ENCODE measurements at places on chromosomes 1 and 21.
A peak's percentile ranks its signal among the peaks of the same experiment; 100 is the strongest.

- no peak for DNase-seq
Measured at GRCh38 chr1:29123053-29123886, 433 bp downstream of the TMEM200B start.

DNA sequence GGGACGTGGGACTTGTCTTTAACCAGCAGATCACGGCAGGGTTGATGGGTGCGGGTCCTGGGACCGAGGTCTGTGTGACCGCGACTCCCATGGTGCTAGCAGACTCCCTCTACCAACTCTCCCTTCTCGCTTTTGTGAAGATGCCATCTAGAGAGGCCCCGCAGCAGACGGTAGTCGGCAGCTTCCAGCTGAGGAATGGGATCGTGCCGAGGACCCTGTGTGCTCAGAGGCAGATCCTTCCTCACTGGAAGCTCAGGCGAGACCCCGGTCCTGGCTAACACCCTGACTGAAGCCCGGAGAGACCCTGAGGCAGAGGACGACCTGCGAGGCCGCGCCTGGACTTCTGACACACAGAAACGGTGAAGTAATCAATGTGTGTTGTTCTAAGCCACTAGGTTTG, 12.5 kb upstream of the SPATC1L start:
- no peak for DNase-seq

- DNase-seq = no peak
Measured at GRCh38 chr1:6222636-6223035, 13.1 kb downstream of the ICMT start.

- peak; percentile 68 for DNase-seq
Measured at GRCh38 chr1:205528887-205529825, 24.7 kb downstream of the CDK18 start.

DNA sequence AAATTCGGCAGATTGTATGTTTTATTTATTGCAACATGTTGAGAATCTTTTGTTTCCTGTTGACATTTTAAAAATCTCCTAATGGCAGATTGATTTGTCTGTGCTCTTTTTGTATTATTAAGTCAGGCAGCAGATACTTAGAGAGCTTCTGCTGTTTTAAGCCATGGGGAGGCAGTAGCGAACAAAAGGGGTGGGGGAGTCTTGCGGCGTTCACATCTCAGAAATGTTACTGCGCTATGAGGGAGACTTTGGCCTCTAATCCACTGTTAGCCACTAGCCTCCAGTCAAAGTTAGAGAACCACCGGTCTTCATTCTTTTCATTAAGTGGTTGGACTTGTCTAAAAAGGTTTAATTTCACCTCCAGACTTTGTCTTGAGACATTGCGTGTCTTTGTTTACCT, 93.6 kb downstream of the DYRK1A start:
- no peak for DNase-seq

GRCh38 chr1:91428182-91428798, 23.7 kb upstream of the HFM1 start:
- DNase-seq = no peak

DNA sequence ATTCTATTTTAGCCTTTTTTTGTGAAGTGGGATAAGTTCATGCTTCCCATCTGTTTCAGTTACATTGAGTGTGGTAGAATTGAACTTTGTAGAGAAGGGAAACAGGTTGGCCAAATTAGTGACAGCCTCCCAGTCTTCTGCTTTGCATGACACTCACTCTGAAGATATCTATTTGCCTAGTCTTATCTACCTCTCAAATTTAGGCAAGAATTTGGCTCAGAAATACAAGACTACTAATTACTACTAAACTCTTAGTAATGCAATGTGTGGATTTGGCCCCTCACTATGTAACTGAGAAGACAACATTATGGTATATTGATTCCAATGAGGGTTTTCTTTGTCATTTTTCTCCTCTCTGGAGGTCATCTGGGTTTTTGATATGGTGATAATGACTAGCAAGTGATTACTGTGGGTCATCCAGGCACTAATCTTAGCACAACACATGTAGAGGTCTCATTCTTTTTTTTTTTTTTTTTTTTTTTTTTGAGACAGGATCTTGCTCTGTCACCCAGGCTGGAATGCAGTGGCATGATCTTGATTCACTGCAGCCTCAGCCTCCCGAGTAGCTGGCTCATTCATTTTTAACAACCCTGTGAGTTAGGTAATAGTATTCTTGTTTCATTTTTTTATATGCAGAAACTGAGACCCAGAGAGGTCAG, 6.3 kb downstream of the FAM20B start:
- DNase-seq = no peak

DNA sequence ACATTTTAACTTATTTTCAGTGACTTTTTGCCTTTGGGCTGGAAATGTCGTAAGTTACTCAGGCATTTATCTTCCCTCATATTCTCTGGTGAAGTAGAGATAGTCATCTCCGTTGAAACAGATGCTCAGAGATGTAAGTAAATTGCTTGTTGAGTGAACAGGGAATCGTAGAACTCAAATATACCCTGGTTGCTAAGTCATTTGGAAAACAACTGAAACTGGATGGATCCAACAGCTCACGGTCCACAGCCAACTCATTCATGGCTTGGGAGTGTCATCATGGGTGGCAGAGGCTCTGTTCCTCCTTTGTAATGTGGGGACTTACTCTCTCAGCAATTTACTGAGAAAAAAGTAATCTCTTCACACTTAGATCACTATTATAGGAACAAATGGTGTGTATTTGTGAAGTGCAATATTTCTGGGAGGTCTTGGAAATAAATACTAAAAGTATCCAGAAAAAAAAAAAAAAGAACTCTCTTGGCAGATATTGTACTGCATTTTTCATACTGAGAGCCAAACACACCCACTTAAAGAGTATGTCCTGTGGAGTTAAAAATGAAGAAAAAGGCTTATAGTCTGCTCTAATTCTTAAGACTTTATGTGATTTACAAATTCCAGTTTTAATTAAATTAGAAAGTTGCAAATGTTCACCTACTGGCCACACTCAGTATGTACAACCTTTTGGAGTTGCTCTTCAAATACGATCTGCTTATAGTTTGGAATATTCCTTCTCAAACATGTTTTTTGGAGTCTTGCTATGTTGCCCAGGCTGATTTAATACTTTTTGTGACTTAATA, 107.4 kb downstream of the LEPR start:
- no peak for DNase-seq

- DNase-seq = no peak
Measured at GRCh38 chr1:25458541-25459298, 28.0 kb downstream of the MACO1 start.

DNA sequence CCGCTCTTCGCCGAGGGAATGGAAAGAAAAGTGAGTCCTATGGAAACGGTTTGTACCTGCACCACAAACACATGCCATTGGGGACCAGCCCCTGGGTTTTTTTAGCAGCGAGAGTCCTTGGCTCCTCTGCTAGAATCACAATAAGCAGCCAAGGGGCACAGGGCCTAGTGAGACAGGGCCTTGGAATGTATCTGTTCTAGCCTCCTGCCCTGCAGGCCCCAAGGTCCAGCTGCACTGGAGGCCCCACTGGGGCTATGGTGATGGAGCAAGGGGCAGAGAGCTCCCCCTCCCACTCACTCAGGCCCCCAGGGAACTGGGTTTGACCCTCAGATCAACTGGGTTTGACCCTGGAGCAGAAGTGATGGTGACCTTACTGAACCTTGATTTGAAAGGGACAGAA, 14.4 kb downstream of the SHISA4 start:
- DNase-seq = no peak

DNA sequence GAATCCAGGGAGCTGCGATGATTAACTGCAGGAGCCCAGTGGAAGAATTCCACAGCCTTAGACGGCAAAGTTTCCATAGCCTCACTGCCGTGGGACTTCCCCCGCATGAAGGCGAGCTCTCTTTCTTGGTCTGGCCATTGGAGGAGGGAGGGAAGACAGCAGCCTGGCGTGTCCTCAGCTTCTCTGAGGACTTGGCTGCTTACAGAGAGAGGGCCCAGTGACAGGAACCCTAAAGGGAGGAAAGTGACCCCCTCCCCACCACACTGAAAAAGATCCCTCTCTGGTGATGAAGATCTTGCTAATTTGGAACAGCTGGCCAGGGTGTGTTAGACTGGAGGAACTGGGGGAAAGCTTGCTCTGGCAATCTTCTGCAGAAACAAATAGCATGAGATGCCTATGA, 41.0 kb downstream of the ATP2B4 start:
- DNase-seq = no peak

DNA sequence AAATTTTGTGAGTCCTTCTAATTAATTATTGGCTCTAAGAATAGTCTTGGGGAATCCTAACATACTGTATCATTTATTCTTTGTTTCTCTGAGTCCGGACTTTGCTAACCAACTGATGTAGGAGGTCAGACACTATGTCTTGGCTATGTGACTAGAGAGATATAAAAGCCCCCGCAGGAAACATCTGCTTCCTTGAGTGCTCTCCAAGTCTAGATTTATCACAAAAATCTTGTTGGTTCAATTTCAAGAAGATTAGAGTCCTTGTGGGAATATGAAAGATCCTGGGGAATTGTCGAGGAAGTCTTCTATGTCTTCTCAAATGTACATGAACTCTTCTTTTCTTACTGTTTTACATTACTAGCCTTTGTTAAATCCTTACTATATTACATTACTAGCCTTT, 1712.5 kb downstream of the NCAM2 start:
- no peak for DNase-seq

DNA sequence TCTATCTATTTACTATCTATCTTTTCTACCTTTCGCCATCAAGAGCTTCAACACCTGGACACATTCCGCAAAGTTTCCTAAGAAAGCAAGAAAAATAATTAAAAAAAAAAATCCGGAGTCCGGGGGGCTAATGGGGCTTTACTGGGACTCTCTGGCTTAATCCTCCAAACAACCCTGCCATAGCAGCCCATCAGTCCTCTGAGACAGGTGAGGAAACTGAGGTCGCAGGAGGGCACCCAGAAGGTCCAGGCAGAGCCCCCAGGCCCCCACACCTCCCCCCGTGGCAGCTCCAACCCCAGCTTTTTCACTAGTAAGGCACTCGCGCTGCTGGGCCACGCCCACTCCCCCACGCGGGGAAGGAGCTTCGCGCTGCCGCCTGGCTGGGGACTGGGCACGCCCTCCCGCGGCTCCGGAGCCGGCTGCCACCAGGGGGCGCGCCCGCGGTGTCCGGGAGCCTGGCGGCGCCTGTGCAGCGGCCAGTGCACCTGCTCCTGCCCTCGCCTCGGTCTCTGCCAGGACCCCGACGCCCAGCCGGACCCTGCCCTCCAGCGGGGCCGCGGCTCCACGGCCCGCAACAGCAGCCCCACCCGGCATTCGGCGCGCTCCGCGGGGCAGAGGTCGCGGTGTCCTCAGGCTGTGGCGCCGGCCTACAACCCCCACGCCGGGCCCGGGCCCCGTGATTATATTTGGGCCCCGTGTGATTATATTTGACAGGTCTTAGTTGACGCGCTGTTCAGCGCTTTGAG, 54.1 kb upstream of the SAMD11 start:
- peak; percentile 73 for DNase-seq

DNA sequence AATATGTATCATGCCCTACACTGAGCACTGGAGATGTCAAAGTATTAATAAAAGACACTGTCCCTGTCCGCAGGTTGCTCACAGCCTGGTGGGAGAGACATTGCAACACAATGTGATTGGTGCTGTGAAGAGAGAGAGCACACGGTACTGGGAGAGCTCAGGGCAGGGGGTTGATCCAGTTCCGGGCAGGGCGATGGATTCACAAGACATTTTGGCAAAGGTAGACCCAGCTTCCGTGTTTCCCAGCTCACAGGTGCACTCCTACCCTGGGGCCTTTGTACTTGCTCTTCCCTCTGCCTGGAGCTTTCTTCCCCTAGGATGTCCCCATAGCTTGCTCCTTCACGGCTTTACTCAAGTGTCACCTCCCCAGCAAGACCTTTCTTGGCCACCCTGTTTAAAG, 1.4 kb downstream of the PLA2G5 start:
- no peak for DNase-seq

- DNase-seq = no peak
Measured at GRCh38 chr21:31872452-31873274, at the start of gene HUNK. Gene HUNK, plus strand, starts transcription at chr21:31873020. Its CDS starts 655 bp downstream, at chr21:31873675.

- no peak for DNase-seq
Measured at GRCh38 chr1:15954316-15954715, 21.6 kb downstream of the ZBTB17 start.

DNA sequence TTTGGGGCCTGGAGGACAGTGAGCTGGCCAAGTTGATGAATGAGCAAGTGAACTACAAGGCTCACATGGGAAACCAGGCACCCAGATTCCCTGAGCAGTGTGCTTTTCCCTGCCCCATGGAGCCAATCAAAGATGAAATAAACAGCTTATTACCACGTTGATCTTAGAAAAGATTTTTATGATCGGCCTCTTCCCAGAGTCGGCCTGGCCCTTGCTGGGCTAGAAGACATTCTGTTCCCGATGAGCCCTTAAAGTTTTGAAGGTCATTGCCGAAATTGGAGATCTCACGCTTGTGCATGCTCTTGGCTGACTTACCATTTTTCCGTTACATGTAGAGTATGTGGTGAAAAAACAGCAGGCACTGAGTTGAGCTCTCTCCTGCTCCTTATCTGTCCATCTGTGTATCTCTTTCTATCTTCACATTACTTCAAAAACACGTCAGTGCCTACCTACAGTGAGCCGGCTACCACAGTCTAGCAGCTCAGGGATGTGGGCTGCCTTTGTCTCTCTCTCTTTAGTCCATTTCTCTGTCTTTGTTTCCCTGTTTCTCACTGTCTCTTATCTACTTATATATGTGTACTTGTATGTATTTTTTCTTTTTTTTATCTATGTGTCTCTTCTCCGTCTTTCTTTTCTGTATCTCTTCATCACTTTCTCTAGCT, 248.8 kb upstream of the USP24 start:
- DNase-seq = no peak

DNA sequence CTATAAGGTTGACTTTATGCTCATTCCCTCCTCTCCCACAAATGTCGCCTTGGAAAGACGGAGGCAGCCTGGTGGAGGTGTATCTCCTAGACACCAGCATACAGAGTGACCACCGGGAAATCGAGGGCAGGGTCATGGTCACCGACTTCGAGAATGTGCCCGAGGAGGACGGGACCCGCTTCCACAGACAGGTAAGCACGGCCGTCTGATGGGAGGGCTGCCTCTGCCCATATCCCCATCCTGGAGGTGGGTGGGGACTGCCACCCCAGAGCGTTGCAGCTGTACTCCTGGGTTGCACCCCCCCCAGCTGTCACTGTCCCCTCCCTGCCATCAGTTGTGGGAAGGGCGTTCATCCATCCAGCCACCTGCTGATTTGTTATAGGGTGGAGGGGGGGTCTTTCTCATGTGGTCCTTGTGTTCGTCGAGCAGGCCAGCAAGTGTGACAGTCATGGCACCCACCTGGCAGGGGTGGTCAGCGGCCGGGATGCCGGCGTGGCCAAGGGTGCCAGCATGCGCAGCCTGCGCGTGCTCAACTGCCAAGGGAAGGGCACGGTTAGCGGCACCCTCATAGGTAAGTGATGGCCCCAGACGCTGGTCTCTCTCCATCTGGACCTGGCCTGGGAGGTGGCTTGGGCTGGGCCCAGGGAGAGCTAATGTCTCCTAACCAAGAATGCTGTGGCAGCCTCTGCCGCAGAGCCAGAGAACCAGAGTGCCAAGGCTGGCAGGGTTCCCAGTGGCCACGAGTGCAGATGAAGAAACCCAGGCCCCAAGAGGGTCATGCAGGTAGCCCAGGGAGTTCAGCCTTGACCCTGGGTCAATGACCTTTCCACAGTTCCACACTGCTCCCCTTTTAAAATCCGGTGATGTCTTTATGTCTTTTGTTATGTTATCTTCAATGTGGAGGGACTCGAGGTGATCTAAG, 13.1 kb downstream of the PCSK9 start:
- DNase-seq = no peak
